ENCODE measurements at places on chromosomes 16 and 17.

- DNase-seq: no peak
Measured at GRCh38 chr17:17742133-17742621, 60.9 kb downstream of the RAI1 start.

DNA sequence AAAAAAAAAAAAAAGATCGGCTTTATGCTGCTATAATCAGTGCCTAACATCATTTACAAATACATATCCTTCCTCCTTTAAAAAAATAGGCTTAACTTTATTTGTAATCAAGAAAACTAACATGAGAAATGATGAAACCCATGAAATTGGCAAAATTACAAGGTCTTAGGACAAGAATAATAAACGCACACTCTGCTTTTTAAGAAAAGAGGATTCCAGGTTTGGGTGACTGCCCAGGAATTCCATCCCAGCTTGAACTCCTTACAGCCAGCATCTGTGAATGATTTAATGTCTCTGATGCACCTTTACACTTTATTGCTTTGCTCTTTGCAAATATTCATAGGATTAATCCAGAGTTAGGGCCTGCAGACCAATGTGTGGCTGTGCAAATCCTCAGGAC lies 196.0 kb downstream of the CBLN1 start:
- no peak for DNase-seq

DNA sequence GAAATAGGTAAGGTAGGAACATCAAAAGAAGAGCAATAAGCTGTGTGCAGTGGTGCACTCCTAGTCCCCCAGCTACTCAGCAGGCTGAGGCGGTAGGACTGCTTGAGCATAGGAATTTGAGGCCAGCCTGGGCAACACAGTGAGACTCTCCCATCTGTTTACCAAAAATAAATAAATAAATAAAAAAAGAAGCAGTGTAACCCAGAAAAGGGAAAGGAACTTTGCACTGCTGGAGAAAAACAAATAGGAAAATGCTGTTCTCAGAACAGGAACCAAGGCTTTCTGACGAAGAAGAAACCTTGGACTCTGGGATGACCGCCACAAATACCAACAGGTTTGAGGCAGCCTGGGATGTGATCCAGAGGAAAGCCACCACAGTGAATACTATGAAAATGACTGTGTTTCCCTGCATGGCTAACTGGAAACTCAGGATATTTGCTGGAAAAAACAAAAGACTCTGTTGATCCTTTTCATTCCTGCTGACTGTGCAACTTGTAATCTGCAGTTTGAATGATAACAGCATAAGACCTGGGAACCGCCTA lies 41.2 kb downstream of the TTC19 start:
- DNase-seq: no peak

DNA sequence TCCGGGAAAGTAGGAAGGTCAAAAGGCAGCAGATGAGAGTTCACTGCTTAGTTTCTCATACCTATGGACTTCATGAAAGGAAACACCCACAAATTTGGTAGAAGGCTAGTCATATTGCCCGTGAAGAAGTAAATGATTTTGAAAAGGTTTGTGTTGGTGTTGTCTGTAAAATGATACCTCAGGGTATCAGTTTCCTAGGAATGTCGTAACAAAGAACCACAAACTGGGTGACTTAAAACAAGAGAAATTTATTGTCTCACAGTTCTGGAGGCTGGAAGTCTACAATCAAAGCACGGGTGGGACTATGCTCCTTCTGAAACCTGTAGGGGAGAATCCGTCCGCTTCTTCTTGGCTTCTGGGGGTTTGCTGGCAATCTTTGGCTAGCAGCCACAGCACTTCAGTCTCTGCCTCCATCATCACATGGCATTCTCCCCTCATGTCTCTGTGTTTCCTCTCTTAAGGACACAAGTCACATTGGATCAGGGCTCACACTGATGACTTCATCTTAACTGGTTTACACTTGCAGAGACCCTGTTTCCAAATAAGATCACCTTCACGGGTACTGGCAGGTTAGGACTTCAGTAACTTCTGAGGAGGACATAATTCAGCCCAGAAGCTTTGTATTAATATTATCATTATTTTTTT lies 2.0 kb upstream of the NAE1 start:
- no peak for DNase-seq

DNA sequence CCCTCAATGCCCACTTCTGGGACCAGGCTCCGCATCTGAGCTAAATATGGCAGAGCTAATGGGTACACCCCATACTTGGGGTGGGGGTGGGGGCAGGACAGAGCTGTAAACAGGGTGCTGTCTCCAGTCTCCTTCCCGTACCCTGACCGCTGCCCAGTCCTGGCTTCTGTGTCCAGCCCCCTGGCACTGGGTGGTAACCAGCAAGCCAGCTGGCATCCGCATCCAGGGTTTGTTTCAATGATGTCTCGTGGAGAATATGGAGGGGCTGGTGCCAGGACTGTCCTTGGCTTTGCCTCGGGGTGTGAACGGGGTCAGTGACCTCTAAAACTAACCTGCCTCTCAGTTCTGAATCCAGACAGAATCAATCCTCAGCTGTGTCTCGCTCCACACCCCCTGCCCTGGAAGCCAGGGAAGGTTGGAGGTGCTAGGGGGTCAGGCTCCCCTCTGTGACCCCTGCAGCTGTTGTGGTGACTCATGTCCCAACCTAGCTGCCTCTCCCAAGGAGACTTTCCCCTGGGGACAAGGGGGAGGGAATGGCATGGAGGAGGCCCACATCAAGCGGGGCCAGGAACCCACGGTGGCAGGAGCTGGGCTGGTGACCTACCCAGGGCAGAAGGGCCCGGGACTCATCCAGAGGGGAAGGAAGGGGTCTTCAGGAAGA lies 1.5 kb upstream of the PNMT start:
- DNase-seq: no peak

DNA sequence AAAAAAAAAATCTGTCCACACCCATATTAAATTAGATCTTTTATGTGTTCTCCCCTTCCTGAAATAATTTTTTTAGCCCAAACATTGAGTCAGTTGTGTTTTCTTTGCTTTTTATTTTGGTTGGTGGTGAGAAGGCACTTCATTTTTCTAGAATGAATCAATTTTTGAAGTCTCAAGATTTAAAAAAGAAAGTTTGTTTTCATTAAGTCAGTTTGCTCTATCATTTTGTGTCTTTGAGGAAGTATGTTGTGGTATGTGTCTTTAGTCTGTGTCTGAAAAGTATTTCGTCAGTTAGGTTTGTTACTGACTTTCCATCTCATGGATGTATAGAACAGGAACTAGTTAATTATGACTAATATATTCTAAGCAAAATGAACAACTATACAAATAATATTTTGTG lies 3.8 kb downstream of the IGF2BP1 start:
- no peak for DNase-seq

DNA sequence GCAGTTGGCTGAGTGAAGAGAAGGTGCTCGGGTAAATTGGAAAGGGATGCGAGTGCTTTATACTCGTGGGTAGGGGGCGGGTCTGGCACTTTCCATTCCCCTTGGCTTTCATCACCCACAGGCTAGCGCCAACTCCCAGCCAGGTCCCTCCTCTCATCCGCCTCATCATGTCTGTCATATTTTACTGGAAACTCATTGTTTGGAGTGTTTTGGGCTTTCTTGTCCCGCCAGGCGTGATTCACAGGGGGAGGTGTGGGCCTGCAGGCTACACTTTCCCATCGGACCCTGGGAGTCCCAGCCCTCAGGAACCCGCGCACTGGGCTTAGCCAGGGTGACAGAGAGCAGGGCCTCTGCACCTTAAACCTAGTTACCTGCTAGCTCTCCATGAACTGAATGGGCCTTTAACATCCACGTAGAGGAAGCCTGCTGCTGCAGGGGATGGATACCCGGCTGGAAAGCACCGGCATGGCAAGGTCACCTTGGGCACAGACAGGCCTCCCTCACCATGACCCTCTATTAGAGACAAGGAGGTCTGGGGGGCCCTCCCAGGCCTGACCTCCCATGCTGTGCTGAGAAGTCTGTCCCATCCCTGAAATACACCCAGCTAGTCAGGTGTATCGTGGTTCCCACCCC lies at the start of gene KRT14:
Gene KRT14, minus strand, starts transcription at position 33 of the 633 bp plus-strand sequence. CDS start 61 bp downstream, outside the sequence.
- DNase-seq: no peak

- DNase-seq: no peak
Measured at GRCh38 chr16:14263769-14264168, 192.7 kb downstream of the MRTFB start.

Data from CD4-positive, CD25-positive, alpha-beta regulatory T cell (primary cell).